COLO829 (cell line): ENCODE measurements at places on chromosomes 11 and 22.

GRCh38 chr11:64227405-64227956, 1.4 kb downstream of the NUDT22 start:
- no peak for DNase-seq

- DNase-seq, result no peak
Measured at GRCh38 chr11:35523331-35523768, 2.1 kb downstream of the PAMR1 start.

- no peak for DNase-seq
Measured at GRCh38 chr11:82636615-82637014, 97.0 kb downstream of the FAM181B start.

GRCh38 chr22:44811141-44811540, 58.8 kb downstream of the ARHGAP8 start:
- no peak for DNase-seq
